CD8-positive, alpha-beta memory T cell (primary cell): ENCODE measurements at places on chromosomes 7 and 10.

- DNase-seq: no peak
These were observed 128.4 kb upstream of the STARD3NL start for GRCh38 chr7:38049679-38050078.

DNA sequence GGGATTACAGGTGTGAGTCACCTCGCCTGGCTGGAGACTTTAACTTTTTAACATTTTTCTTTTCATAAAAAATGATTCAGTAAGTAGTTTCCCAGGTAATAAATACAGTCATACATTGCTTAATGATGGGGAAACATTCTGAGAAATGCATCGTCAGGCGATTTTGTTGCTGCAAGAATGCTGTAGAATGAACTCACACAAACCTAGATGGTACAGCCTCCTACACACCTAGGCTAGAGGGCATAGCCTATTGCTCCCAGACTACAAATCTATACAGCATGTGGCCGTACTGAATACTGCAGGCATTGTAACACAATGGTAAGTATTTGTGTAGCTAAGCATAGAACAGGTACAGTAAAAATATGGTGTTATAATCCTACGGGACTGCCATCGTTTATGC lies 108.5 kb upstream of the SFMBT2 start:
- DNase-seq: no peak

GRCh38 chr10:59578741-59579140 lies 130.9 kb downstream of the SLC16A9 start:
- no peak for DNase-seq

DNA sequence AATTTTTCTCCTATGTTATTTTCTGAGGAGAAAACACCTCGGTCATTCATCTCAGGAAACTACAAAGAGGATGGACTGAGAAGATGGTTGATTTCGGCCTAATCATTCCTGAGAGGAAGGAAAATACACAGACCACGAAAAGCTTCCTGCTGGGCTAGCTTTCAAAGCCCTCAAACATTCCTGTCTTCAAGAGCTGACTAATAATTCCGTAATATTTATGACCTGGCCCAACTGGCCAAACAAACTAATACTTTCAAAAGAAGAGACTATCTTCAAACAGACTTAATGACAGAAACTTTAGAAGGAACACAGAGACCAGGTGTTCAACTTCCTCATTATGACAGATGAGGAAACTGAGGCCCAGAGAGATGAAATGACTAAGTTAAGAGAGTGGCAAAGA lies 215.1 kb upstream of the FRMD4A start:
- DNase-seq: no peak

GRCh38 chr10:133168617-133169031 lies 8.6 kb downstream of the KNDC1 start:
- DNase-seq: no peak

DNA sequence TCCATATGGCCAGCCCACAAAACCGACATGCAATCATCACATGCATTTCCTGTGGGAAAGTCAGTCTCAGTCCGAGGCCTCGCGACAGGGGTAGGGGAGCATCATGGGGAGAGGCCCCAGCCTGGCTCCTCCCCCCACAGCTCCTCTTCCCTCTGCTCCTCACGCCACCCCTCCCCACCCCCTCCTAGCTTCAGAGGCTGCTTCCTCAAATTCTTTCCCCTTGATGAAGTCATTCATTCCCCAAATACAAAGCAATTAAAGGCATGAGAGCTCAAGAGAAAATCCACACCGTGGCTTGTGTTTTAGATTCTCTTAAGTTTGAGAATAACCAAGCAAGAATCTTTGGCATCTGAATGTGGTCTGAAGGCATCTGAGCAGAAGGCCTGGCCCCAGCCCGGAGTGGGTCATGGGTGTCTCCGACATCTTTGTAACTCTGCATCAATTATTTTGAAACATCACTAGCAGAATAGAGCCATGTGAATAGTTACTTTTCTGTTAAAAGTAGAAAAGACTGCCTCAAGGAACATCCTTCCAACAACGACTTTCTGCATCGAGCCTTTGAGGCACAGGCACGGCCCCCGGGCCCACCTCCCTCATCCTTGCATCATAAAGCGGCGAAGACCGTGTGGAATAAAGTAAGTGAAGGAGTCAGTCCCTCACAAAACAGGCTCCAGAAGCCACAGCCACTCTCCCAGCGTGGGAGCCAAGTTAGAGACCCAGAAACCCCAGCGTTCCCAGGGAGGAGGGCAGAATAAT lies 90.9 kb downstream of the DIP2C start:
- no peak for DNase-seq

DNA sequence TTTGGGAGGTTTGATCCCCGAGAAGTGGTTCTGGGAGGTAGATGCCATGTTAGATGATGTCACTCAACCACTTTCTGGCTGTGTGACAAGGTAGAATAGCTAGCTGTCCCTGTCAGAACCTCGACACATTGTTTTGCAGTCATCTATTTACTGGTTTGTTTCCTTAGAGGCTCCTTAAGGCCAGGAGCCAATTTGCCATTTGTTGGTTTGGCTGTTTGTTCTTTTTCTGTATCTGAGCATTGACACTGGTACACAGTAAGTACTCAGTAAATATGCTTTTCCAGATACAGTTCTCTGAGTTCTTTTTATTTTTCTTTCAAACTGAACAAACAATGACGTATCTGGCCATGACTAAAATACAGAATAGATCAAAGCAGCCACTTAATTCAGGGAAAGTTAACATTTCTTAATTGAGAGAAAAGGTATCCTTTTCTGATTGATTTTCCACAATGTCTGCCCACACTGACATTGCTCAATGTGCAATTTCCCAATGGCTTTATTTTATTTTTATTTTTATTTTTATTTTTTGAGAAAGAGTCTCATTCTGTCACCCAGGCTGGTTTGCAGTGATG lies 121.6 kb downstream of the SPAG6 start:
- no peak for DNase-seq

DNA sequence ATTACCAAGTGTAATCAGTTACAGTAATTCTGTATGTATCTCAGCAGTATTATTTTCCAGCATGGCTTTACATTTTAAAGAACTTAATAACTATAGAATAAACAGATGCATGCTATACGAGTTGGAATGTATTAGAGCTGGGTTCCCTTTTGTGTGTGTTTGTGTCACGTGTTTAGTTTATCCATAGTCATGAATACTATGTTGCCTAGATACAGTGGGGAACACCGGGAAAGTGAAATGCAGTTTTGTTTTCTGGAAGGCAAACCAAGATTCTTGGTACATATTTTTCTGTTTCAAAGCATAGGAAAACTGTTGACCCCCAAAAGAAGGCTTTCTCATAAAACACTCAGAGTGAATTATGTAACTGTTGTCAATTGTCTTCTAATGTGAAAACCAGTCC lies 119.0 kb downstream of the FANK1 start:
- no peak for DNase-seq

GRCh38 chr10:85615556-85615955 lies 751.0 kb downstream of the GRID1 start:
- DNase-seq: no peak

DNA sequence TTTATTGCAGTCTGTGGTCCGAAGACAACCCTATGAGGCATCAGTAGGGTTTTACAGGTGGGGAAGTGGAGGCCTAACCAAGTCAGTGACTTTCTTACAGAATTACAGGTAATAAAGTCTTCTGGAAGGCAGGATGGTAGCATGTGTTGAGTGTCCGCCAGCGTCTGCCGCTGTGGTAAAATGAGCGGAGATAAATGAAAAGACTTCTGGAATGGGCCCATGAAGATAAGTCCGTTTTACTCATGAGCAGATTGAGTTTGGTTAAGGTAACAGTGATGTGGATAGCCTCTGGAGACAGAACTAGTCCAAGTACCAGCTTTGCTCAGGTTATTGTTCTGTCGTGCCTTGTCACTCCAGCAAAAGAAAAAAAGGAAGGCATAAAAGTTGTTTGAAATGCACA lies 966 bp downstream of the FBH1 start:
- DNase-seq: no peak

GRCh38 chr10:44316922-44317215 lies 68.0 kb downstream of the CXCL12 start:
- no peak for DNase-seq

DNA sequence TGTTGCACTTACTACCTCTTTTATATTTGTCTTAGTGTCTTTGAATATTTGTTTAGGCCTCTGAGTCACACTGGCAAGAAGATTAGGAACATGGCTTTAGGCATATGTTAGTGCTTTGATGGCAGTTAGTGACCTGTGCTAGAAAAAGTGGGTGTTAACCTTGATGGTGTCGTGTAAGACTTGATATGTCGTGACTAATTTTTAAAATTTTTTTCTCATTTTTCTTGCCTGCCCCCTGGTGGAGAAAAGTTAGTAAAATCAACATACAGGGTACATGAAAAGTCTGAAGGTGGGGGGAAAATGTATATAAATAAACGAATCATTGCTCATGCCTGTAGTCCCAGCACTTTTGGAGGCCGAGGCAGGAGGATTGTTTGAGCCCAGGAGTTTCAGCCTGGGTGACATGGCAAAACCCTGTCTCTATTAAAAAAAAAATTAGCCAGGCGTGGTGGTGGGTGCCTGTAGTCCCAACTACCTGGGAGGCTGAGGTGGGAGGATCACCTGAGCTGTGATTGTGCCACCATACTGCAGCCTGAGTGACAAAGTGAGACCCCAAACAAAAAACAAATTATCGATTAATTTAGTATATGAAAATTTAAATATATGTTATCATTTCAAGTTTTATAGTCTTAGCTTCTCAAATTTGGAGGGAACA lies 44.6 kb downstream of the TAX1BP1 start:
- DNase-seq: peak; percentile 1

DNA sequence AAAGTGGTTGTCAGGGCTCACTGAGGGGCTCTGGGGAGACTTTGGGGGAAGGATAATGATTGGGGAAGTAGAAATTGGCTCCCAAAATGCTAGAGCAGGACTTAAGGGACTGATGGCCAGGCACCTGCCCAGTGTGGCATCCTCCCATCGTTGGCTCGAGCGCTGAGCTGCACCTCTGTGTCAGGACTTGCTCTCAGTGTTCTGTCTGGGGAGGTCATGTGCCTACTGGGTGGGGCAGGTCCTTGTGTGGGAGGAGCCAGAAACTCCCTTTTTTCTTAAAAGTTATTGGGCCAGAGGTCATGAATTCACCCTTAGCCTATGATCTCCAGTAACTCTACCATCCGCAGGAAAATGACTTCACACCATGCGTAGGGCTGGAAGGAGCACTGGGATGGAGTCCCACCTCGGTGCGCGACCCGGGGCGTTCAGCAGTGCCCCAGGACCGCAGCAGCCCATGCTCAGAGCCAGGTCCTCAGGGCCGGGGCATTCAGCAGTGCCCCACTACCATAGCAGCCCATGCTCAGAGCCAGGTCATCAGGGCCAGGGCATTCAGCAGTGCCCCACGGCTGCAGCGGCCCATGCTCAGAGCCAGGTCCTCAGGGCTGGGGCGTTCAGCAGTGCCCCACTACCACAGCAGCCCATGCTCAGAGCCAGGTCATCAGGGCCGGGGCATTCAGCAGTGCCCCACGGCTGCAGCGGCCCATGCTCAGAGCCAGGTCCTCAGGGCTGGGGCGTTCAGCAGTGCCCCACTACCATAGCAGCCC lies 221.9 kb downstream of the EBF3 start:
- no peak for DNase-seq

DNA sequence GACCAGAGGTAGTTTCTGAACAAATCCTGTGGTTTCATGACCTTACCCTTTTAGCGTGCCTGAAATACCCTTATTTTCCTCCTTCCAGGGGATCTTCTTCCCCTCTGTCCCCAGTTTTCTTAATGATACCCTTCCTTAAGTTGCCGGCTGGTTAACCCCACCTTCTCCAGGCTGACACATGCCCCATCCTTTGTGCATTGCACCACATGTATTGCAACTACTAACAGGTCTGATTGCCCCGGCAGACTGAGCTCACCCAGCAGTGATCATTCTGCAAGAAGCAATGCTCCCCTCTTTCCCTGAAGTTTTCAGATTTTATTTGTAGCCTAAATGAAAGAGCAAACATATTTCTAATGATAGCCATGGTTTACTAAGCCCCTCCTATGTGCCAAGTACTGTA lies 108.2 kb downstream of the HIP1 start:
- no peak for DNase-seq

GRCh38 chr7:69204943-69205342 lies 393.3 kb upstream of the AUTS2 start:
- no peak for DNase-seq

DNA sequence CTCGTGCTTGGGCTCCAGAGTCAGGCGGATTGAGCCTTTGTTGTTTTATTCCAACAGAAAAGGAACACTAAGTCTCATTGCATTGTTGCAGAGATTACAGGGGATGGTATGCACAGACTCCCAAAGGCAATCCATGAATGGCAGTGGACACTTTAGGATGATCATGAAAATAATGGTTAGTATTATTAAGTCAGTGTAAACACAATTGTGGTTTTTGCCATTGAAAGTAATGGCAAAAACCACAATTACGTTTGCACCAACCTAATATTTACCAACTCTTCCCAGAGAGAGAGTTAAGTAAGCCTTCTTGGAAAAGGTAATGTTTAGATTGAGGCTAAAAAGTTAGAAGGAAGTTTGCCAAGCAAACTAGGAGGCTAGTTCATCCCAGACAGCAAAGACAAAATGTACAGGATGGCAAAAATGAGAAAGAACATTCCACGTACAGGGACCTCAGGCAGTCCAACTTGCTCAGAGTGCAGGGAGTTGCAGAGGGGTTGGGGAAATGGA lies 72.9 kb upstream of the AMPH start:
- DNase-seq: no peak

DNA sequence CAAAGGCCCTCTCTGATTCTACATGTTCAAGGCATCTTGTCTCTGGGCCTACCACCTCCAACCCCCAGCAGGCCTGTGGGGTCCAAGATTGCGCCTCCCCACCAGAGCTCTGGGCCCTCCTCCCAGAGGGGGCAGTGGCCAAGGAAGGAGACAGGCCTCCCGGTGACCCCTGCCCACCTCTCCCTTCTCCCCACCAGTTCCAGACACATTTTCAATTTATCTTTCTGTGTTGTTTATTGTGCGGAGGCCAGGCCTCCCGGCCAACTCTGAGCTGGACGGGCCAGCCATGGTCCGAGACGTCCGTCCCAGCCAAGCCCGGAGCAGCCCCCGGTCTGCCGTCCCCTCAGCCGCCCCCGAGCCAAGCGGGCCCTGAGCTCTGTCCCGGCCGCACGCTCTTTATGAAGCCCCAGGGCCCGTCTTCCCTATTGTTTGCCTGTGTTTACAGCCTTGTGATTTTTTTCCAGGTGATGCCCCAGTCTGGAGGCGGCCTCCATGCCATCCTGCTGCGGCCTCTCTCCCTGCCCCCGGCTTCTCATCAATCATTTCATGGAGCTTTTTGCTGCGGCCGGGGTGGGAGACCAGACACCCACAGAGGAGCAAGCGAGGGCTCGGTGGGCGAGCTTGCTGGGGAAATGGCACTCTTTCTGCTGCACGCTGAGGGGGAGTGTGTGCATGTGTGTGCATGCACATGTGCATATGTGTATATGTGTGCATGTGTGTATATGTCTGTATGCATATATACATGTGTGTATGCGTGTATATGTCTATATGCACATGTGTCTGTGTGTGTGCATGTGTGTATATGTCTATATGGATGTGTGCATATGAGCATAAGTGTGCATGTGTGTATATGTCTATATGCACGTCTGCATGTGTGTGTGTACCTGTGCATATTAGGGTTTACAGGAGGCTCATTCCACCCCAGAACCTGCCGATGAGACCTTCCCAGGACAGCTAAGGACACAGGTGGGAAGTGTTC lies 52.7 kb upstream of the ELN start:
- no peak for DNase-seq

GRCh38 chr7:157432957-157433576 lies 96.3 kb downstream of the DNAJB6 start:
- DNase-seq: peak; percentile 27
